Activated T-cell treated with anti-CD3 and anti-CD28 coated beads, Interleukin-2, amount 50 U/mL, for 72 hours (primary cell): ENCODE measurements at places on chromosomes 4 and X. TPM values are rescaled to one million over a fixed set of nuclear protein-coding genes. Genes with fewer than 3 reads are reported as not detected.

DNA sequence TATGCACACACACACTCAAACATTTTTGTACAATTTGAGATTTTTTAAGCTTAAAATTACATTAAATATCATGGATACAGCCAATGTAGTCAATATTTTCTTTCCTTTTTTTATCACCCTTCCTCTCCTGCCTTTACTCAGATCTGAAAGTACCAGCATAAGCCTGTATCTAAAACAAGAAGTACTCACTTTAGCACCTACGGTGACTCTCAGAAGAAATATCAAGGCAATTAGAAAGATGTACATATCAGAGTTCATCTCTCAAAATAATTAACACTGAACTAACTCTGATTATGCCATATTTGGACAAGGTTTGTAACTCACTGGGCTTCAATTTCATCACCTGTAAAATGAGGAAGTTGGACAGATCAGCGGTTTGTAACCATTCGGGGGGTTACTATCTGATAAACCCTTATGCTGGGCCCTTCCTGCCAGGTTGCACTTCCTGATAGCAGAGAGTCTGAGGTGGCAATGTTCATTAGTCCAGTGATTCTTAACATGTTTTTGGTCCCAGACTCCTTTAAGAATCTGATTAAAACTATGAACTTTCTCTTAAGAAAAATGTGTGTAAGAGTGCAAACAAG, 5.7 kb upstream of the GPR174 start:
- DNase-seq: no peak
- H3K4me3 ChIP-seq: peak overlapping the region; percentile 85
- H3K4me1 ChIP-seq: peaks cover 16% of the 10 kb centered on the region
- H3K36me3 ChIP-seq: no peaks in the 10 kb centered on the region

DNA sequence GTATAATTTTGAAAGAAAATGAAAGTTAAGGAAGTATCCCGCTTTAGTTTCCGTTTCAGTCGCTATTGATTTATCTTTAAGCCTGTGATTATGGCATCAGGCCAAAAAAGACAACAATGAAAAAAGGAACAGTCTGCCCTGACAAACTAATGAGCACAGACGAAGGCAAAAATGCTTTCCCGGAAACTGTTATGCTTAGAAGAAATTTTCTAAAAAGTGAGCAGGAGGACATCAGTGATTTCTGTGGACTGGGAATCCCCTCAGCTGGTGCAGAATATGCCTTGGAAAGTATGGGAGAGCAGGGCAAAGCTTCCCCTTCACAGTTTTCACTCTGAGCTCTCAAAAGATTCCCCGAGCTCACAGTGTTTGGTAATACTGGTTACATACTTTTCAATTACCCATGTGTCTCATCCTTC, 5.1 kb upstream of the CXCL10 start:
- no peaks in the 10 kb centered on the region for H3K36me3 ChIP-seq
- no peak for DNase-seq
- peaks cover 32% of the 10 kb centered on the region for H3K4me1 ChIP-seq
- peak overlapping the region; percentile 34 for H3K27ac ChIP-seq
- H3K27me3 ChIP-seq: peaks cover 14% of the 10 kb centered on the region
- H3K4me3 ChIP-seq: peak overlapping the region; percentile 72

DNA sequence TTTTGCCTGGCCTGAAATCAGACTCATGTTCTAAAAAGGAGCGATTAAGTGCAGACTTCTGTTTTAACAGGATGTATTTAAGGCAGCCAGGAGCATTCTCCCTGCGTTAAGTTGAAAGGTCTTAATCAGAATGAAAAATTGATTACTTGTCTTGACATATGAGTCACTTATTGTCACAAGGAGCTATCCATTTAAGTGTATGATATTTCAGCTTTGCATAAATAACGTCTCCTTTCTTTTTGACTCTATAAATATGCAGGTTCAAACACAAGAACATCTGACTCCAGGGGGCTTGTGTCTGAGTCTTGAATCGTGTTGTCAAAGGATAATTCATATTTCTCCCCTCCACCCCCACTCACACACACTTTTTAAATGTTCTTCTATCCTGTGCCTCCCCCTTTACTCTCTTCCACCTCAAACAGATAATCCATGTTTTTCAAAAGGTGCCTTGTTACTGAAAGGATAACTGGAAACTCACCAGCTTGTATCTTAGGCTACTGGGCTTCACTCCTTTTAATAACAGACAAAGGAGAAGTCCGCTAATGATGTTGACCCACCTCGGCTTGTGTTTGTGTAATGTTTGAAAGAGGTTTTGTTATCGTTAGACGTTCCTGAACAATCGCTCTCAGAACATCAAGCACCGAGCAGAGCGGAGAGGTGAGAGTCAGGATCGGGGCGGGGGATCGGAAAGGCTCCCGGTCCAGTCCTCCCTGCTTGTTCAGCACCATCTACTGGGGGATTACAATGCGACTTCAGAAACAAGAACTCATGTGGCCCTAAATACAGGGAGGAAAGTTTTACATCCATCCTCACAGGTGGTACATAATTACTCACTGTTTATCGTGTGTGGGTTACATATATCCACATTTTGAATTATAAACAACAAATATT, 107.5 kb upstream of the RPL34 start:
- no peak overlapping the region for H3K27ac ChIP-seq
- DNase-seq: peak; percentile 32
- peaks cover 6% of the 10 kb centered on the region for H3K27me3 ChIP-seq
- peaks cover 18% of the 10 kb centered on the region for H3K4me1 ChIP-seq

DNA sequence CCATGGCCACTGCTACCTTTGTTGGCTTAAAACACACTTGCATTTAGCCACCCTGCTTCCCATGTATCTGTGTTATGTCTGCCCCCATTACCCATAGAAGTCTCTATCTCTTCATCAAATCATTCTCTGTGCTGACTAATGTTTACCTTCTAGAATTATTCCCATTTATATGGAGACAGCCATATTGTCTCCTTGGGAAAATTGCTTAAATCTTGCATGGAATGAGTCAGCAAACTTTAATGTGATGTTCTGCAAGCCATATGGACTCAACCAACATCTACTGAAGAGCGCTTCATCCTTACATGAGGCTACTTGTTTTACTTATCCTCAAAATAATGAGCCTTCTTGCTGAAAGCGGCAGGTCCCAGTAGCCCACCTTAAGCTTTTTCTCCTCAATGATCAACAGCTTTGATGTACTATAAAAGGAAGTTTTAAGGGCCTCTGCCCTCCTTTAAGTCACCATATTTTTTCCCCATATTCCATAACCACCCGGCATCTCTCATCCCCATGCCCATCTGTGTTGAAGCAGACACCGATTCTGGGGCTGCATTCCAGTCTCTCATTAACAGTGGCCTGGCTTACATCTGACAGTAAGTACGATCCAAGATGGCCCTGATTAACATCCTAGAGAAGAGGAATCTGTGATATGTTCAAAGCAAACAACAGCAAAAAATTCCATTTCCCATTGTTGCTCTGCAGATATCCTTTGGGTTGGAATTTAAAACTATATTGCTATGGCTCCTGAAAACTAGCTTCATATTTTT, 130.4 kb downstream of the ARHGAP6 start:
- H3K4me1 ChIP-seq: no peaks in the 10 kb centered on the region
- no peaks in the 10 kb centered on the region for H3K36me3 ChIP-seq
- H3K4me3 ChIP-seq: no peak overlapping the region
- no peak overlapping the region for H3K27ac ChIP-seq

GRCh38 chr4:3829956-3830773, 64.0 kb downstream of the ADRA2C start:
- no peak for DNase-seq
- H3K36me3 ChIP-seq: no peaks in the 10 kb centered on the region
- H3K4me3 ChIP-seq: no peak overlapping the region
- peaks cover 15% of the 10 kb centered on the region for H3K27me3 ChIP-seq
- no peaks in the 10 kb centered on the region for H3K4me1 ChIP-seq

DNA sequence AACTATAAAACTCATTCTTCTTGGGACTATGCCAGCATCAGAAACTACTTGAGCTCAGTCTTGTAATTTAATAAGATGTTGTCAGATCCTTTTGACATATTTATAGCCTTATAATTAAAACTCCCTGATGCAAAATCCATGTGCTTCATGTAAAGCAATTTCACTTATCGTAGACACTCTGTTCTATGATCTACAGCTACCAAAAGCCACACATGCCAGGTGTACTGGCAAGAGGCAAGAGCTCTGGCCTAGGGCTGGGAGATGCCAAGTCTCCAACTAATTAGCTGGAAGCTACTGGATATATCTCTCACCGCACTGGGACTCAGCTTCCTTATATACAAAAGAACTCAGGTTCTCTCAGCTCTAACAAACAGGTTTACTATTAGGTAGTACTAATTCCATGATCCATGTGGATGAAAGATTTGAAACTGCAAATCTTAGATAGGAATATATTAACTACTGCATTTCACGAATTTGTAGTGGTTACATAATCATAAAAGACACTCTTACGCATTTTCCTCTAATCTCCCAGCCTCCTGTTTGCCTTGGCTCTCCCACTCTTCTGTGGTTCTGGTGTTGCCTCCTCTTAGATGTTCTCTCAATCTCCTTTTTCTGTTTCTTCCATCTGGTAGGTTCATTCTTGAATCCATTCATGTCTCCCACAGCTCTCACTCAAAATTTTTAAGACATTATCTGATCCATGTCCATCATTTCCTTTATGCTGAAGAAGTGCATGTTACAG, 103.0 kb downstream of the HHIP start:
- no peak overlapping the region for H3K27ac ChIP-seq
- no peak overlapping the region for H3K4me3 ChIP-seq
- H3K27me3 ChIP-seq: no peaks in the 10 kb centered on the region
- no peaks in the 10 kb centered on the region for H3K36me3 ChIP-seq
- DNase-seq: no peak
- no peaks in the 10 kb centered on the region for H3K4me1 ChIP-seq

- no peaks in the 10 kb centered on the region for H3K4me1 ChIP-seq
- no peaks in the 10 kb centered on the region for H3K36me3 ChIP-seq
- no peak overlapping the region for H3K4me3 ChIP-seq
- DNase-seq: no peak
These were observed 393.6 kb downstream of the GPAT3 start for GRCh38 chr4:83929550-83929949.

GRCh38 chr4:67744561-67745283, 9.5 kb downstream of the GNRHR start:
- H3K27ac ChIP-seq: no peak overlapping the region
- peaks cover 16% of the 10 kb centered on the region for H3K4me1 ChIP-seq
- no peak overlapping the region for H3K4me3 ChIP-seq
- no peaks in the 10 kb centered on the region for H3K27me3 ChIP-seq
- no peak for DNase-seq
- no peaks in the 10 kb centered on the region for H3K36me3 ChIP-seq

- H3K27me3 ChIP-seq: no peaks in the 10 kb centered on the region
- no peak overlapping the region for H3K4me3 ChIP-seq
- H3K36me3 ChIP-seq: peaks cover 2% of the 10 kb centered on the region
- no peak for DNase-seq
- H3K4me1 ChIP-seq: no peaks in the 10 kb centered on the region
These were observed 57.2 kb upstream of the NPNT start for GRCh38 chr4:105838082-105838481.

DNA sequence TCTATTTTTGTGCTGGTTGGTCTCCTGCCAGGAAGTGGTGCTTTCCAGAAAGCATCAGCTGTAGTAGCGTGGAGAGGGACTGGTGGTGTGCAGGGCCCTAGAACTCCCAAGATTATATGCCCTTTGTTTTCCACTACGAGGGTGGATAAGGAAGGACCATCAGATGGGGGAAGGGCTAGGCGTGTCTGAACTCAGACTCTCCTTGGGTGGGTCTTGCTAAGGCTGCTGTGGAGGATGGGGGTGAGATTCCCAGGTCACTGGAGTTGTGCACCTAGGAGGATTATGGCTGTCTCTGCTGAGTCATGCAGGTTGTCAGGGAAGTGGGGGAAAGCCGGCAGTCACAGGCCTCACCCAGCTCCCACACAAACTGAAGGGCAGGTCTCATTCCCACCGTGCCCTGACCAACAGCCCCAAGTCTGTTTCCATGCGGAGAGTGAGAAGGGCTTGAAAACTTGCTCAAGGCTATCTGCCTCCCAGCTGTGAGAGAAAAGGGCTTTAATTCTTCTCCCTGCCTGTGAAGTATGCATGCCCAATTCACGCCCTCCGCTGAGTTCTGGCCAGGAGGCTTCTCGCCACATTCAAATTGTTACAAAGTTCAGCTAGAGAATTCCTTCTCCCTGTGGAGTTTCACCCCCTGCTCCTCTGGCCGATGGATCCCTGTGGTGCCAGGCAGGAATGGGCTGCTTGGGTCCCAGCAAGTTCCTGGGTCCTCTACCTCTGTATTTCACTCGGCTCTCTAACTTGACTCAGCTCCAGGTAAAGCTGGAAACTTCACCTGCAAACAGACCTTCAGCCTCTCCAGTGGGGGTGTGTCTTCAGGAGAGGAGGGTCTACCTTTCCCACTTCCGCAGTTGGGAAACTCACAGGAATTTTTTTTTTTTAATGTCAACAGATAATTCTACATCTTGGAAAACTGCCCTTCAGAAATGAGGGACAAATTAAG, 7.7 kb upstream of the CSTF2 start:
- H3K27me3 ChIP-seq: peaks cover 82% of the 10 kb centered on the region
- peaks cover 5% of the 10 kb centered on the region for H3K36me3 ChIP-seq
- H3K4me3 ChIP-seq: no peak overlapping the region
- DNase-seq: no peak
- H3K27ac ChIP-seq: no peak overlapping the region

DNA sequence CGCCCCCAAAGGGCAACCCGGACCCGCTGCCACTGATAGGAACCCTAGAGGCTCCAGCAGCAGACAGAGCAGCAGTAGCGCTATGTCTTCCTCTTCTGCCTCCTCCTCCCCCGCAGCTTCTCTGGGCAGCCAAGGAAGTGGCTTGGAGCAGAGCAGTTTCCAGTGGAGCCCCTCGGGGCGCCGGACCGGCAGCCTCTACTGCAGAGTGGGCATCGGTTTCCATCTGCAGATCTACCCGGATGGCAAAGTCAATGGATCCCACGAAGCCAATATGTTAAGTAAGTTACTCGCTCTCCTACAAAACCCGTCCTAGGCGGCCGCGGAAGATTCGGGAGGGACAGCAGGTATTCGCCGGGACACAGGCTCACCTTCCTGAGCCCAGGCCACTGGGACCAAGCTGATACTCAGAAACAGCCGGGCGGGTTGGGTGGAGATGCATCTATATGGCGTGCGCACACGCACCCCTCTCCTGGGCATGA, 477 bp downstream of the FGF5 start:
- H3K27ac ChIP-seq: no peak overlapping the region
- no peaks in the 10 kb centered on the region for H3K36me3 ChIP-seq
- peak; percentile 8 for DNase-seq
- H3K27me3 ChIP-seq: peaks cover 97% of the 10 kb centered on the region
- peaks cover 43% of the 10 kb centered on the region for H3K4me1 ChIP-seq

DNA sequence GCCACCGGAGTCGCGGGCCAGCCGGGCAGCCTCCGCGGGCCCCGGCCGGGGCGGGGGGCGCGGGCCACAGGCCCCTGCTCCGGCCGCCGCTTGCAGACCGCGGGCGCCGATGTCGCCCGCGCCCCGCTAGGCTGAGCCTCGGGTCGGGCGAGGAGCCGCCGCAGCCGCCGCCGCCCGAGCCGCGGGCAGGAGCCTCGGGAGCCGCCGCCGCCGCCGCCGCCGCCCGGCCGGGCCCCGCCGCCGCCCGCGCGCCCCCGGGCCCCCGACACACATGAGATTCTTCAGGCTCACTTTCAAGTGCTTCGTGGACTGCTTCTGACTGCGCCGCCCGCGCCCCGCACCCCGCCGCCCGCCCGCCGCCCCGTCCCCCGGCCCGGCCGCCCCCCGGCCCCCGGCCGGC, 345 bp downstream of the SLC6A8 start:
- no peaks in the 10 kb centered on the region for H3K4me1 ChIP-seq
- no peaks in the 10 kb centered on the region for H3K36me3 ChIP-seq
- H3K27me3 ChIP-seq: peaks cover 19% of the 10 kb centered on the region

- DNase-seq: no peak
- peaks cover 10% of the 10 kb centered on the region for H3K27me3 ChIP-seq
- no peak overlapping the region for H3K4me3 ChIP-seq
- H3K4me1 ChIP-seq: no peaks in the 10 kb centered on the region
- H3K36me3 ChIP-seq: no peaks in the 10 kb centered on the region
- H3K27ac ChIP-seq: no peak overlapping the region
These were observed 63.9 kb downstream of the FHDC1 start for GRCh38 chr4:153000076-153000420.

AR gene
- total RNA-seq: 0.09 TPM

EGF gene
- not detected for total RNA-seq

GASK1B gene
- not detected for total RNA-seq

SPP1 gene
- total RNA-seq: 0.19 TPM
